WTC11 (cell line): ENCODE measurements at places on chromosomes 12 and 14.

DNA sequence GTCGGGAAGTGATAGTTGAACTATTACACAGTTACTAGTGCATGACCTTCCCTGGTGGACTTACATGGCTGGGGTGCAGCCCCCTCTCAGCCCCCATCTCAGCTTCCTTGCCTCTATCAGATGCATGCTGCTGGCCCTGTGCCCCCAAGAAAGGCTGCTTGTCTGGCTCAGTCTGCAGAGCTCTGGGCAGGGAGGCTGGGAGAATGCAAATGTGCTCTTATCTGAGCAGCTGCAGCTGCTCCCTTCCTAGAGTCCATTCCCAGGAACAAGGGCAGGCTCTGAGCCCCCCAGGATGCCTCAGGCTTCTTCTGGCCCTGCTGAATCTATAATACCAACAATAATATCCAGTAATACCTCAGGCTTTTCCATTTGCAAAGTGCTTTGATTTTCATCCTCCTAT lies 218.1 kb upstream of the SRRM4 start:
- no peak for DNase-seq

- DNase-seq: no peak
These were observed 14.9 kb downstream of the EML1 start for GRCh38 chr14:99808154-99808505.

- no peak for DNase-seq
These were observed 23.4 kb downstream of the CGRRF1 start for GRCh38 chr14:54533100-54533499.

DNA sequence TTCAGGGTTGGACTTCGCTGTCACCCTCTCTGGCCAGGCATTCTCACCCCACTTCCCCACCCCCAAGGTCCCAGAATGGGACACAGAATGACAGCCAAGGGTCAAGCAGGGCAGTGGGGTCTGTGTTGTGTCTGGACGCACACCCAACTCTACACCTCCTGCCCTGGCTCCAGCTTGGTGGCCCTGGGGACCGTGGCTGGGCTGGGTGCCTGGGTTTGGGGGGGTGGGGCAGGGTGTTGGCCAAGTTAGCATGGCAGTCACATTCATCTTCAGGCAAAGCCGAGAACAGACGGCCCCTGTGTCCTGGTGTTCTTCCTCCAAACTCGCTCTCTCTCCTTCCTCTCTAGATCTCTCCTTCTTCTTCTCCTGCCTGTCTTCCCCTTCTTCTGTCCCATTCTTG lies 5.6 kb downstream of the LRP1 start:
- DNase-seq: no peak

DNA sequence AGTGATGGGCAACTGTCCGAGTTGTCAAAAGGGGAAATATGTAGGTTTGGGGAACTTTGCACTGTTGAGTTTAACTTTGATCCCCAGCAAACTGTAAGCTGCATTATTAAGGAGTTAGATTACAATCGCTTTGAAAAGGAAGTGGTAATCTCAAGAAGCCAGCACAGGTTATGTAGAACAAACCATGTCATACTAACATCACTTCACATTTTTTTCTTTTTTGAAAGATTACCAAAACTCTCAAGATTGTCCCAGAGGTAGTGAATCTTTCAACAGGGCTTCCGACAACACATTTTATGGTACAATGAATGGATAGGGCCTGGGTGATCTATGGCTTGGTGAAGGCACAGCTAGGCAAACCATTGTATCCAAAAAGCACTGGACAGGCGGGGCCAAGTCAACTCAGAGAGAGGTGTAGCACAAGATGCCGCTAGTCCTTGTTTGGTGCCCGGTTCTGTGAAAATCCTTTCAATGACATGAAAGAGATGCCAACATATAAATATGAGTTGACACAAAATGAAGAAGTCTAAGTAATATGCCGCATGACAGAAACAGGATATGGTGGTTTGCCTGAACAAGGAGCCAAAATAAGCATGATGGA lies 24.3 kb upstream of the PARP11 start:
- DNase-seq: no peak

DNA sequence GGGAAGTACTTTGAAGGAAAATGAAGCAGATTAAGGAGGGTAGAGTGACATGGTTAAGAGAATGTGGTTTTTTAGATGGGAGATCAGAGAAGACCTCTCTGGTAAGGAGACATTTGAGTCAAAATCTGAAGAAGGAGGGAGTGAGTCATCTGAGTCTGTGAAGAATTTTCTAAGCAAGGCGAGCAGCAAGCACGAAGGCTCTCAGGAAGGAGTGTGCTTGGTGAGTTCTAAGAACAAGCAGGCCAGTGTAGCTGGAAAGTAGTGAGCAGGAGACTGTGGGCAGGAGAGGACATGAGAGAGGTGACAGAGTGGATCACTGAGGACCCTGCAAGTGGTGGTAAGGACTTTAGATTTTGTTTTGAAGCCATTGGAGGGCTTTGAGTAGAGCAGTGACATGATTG lies 76.3 kb upstream of the FUT8 start:
- no peak for DNase-seq

GRCh38 chr14:104950021-104950420 lies 25.3 kb downstream of the PLD4 start:
- DNase-seq: no peak

- DNase-seq: no peak
These were observed 40.9 kb downstream of the MBIP start for GRCh38 chr14:36279306-36280190.

DNA sequence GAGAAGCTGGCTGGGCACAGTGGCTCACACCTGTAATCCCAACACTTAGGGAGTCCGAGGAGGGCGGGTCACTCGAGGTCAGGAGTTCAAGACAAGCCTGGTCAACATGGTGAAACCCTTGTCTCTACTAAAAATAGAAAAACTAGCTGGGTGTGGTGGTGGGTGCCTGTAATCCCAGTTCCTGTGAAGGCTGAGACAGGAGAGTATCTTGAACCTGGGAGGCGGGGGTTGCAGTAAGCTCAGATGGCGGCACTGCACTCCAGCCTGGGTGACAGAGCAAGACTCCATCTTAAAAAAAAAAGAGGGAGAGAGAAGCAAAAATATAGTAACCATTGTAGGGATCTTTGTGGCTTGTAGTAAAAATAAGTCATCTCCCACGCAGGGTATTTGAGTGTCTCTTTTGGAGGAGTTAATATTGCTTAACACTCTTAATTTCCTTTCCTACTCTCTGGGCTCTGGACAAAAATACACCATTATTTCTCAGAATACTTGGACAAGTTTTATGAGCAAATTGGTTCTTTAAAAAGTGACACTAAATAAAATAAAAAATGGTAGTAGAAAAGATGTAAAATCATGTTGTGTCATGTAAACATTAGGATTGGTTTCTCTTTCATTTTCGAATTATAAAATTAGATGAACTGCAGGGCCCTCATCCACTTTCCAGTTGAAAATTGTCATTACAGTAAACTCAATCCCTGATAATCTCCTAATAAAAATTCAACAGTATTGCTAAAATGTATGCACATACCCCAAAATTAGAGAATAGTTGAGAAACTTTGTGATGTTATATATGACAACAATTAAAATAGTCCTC lies 61.1 kb upstream of the C12orf71 start:
- DNase-seq: no peak

- DNase-seq: no peak
These were observed 42.6 kb downstream of the ACTN1 start for GRCh38 chr14:68936476-68936875.

- DNase-seq: no peak
These were observed 18.3 kb downstream of the BMP4 start for GRCh38 chr14:53938136-53938837.

DNA sequence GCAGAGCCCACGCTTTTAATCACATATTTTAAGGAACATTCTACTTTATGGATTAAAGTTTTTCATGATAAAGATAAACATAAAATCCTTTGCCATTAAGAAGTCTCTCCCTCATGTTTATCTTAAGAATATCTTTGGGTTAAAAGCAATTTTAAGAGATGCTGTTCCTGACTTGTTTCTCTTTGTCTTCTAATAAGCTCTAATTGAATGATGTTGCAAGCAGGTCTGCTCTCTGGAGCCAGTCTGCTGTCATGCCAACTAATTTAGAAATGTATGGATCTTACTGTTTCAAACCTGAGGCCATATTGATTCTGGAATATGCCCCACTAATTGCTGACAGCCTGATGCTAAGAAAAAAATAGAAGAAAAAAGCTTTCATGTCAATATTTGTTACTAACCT lies 173.6 kb downstream of the TTC8 start:
- no peak for DNase-seq

DNA sequence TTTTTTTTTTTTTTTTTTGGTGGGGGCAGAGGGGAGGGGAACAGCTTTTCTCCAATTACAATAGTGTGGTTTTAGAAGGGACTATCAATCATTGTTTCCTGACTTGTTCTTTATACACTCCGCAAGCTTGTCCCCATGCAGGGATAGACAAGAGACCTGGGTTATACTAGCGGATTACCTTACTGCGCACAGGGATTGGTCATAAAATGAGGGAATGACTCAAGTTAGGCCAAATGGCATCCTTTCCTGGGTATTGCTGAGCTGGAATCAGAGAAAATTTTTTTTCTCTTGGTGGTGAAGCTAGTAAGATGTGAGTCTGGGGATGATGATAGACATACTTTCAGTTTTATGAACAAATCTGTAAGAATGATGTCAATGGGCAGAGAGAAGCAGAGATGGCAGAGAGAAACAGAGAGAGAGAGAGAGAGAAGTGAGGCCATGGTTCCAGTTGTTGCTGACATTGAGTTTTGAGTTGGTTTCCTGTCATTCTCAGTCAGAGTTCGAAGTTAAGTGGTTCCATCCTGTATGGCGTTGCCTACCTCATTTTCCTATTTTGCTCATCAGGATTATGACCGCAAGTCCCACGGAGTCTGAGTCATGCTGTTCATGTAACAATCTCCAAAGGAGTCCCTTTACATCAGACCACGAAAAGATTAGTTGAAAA lies 59.1 kb upstream of the OTOGL start:
- DNase-seq: no peak

GRCh38 chr14:63275611-63276010 lies 43.1 kb downstream of the GPHB5 start:
- DNase-seq: no peak

DNA sequence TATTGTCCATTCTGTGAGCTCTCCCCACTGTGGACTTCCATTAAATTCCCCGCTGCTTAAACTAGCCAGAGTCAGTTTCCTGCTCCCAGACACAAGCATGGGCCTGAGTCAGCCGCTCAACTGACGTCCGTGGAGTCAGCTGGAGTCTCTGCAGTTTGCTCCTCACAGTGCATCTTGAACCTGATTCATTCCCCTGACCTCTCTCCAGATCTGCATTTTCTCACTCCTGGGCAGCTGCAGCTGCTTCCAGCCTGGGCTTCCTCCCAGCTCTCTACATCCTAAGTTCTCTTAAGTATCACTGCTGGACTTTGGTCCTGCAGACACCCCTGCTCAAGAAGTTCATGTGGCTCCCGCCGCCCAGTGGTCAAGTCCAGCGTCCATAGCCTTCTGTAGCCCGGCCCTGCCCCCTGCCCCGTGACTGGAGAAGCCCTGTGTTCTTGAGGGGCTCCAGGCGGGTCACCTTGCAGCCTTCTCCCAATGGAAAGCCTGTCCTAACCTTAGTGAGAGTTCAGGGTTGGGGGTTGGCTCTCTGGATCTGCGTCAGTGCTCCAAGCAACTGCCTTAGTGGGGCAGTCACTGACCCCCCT lies 20.0 kb downstream of the NFKBIA start:
- no peak for DNase-seq

- peak; percentile 17 for DNase-seq
These were observed 87.6 kb downstream of the SEC23A start for GRCh38 chr14:39015360-39015961.

DNA sequence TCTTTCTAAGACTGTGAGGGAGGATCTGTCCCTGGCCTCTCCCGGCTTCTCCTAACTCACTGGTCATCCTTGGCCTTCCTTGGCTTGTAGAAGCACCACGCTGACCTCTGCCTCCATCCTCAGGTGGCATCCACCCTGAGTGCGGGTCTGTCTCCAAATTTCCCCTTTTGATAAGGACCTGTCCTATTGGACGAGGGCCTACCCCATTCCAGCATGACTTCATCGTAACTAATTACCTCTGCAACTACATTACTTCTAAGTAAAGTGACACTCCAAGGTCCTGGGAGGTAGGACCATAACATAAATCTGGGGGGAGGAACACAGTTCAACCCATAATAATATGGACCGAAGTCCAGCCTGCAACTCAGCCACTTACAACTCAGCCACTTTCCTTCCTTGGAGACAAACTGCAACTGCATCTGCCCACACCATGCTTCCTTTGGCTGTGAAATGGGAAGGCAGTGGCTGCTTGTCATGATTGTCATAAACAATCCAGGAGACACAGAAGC lies 229.6 kb upstream of the DIO3 start:
- no peak for DNase-seq

DNA sequence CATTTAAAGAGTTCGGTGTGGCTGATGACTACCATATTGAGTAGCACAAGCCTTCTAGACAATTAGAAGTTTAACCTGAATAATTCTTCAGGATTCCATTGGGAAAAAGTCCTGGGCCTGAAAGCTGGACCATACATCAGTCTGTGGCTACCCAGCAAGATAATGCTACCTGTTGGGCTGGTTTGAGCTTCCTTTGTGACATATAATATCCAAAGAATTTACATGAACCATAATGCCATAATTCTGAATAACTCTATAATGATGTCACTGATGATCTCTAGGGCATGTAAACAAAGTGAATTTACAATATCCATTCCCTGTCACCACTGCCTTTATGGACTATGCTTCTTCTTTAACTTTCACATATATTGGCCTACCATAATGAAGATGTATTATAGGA lies 3.8 kb upstream of the YBX3 start:
- no peak for DNase-seq

GRCh38 chr12:24911271-24911791 lies 37.6 kb downstream of the BCAT1 start:
- DNase-seq: no peak

GRCh38 chr14:85058150-85058549 lies 471.8 kb upstream of the FLRT2 start:
- DNase-seq: no peak

DNA sequence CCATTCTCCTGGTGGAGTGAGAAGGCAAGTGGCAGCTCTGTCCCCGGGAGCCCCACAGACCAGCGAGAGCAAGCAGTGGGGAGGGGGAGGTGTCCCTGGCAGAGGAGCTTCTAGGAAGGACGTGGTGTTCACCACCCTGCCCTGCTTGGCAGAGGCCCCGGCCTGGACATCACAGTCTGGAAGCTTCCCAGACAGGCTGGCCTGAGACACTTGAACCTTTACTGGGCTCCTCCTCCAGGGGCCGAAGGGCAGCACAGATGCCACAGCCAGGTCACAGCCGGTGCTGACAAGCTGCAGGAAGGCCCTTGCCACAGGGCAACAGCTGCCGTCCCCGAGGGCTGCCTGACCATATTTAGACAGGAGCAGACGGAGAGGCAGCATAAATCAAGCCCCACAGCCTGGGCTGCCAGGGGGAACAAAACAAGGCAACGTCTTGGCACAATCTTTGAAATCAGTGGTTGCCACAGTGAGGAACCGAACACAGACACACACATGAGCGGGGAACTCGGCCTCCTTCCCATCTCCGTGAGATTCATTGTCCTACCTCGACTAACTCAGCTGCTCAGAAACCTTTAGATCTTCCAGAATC lies 28.5 kb downstream of the PRIMA1 start:
- DNase-seq: no peak
